ENCODE measurements at places on chromosomes 3 and 15. TPM values are rescaled to one million over a fixed set of nuclear protein-coding genes. Genes with fewer than 3 reads are reported as not detected.

The SH3GL3 gene
- total RNA-seq, result not detected

The INAFM2 gene
- 9.9 TPM for total RNA-seq

The HTR3E gene
- total RNA-seq, result not detected

The RTP1 gene
- total RNA-seq, result not detected

The NUSAP1 gene
- total RNA-seq, result 69.5 TPM

The TBC1D23 gene
- 44.8 TPM for total RNA-seq

The SV2B gene
- 0.65 TPM for total RNA-seq

The IGDCC3 gene
- not detected for total RNA-seq

The COMMD4 gene
- 56.4 TPM for total RNA-seq

The MYO5A gene
- total RNA-seq, result 58.1 TPM

The ITIH1 gene
- 0.16 TPM for total RNA-seq

The ANKDD1A gene
- total RNA-seq, result 1.8 TPM

The SNUPN gene
- 21.1 TPM for total RNA-seq

The MESP1 gene
- 0.31 TPM for total RNA-seq

The MAP2K5 gene
- 2.9 TPM for total RNA-seq

The BAHD1 gene
- total RNA-seq, result 6.3 TPM

The CKMT1B gene
- total RNA-seq, result not detected

The EPHB3 gene
- under 0.01 TPM for total RNA-seq

The MEGF11 gene
- total RNA-seq, result under 0.01 TPM

The CPN2 gene
- not detected for total RNA-seq

The GOLGA8N gene
- total RNA-seq, result 2.6 TPM

The GXYLT2 gene
- under 0.01 TPM for total RNA-seq

The CYP1A2 gene
- total RNA-seq, result not detected

The RPL39L gene
- 25.3 TPM for total RNA-seq

The CEP97 gene
- 5.2 TPM for total RNA-seq

The HYAL1 gene
- total RNA-seq, result 7.6 TPM

The CPOX gene
- total RNA-seq, result 21.3 TPM

The TTLL13 gene
- total RNA-seq, result 0.06 TPM

The TFDP2 gene
- 23.3 TPM for total RNA-seq

The CHRD gene
- 0.16 TPM for total RNA-seq

The GOLGA8G gene
- not detected for total RNA-seq

The CAMK2N2 gene
- not detected for total RNA-seq

The PIERCE2 gene
- total RNA-seq, result 0.32 TPM

The SPESP1 gene
- 2.8 TPM for total RNA-seq

The SLC12A8 gene
- total RNA-seq, result 0.16 TPM

The ADAM10 gene
- 94.7 TPM for total RNA-seq

The FBN1 gene
- 88.4 TPM for total RNA-seq

The SLC49A4 gene
- 8.9 TPM for total RNA-seq

The SLC22A14 gene
- 0.31 TPM for total RNA-seq

The LEKR1 gene
- total RNA-seq, result 0.49 TPM

The CCR9 gene
- not detected for total RNA-seq

The SI gene
- total RNA-seq, result not detected

The CYP8B1 gene
- not detected for total RNA-seq

The ISL2 gene
- under 0.01 TPM for total RNA-seq

The CHRNA7 gene
- total RNA-seq, result 1.1 TPM

The PCLAF gene
- 25.1 TPM for total RNA-seq

The PSTPIP1 gene
- total RNA-seq, result not detected

Data from bladder microvascular endothelial cell (primary cell).